NCI-H1694 treated with DMSO at 0.1 percent for 48 hours (cell line): ENCODE measurements at places on chromosomes 16 and 17.

GRCh38 chr17:20988896-20989295, 53.9 kb downstream of the USP22 start:
- no peak for DNase-seq

DNA sequence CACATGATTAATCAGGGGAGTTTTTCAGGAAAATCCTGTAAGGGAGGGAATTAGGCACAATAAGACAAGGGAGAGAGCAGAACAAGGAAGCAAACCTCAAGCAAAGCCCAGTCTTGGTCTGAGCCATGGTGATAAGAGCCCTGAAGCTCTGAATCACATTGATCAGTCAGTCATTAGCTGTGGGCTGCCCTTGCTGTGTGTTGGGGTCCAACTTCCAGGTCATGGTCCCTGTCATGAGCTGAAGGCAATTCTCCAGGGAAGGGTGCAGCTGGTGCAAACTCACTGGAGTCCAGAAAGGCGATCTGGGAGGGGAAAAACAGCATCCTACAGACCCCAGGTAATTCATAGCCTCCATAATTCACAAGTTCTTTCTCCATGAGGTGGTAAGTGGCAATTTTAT, 89.9 kb downstream of the CYLD start:
- DNase-seq, result no peak

DNA sequence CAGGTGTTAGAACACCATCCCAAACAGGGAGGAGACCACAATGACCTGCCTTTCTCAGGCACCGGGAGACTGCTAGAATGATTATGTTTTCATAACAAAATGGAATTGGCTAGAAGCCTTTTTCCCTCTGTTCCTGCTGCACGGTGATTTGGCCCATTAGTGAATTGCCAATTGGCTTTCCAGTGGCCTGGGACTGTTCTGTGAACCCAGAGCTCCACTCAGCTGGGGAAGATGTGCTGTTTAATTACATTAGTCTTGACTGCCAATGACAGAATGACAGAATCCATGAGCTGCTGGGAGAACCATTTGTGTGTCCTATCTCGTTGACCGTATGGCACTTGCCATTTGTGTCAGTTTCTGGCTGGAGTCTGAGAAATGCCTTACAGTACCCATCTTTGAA, 242.9 kb downstream of the CDH11 start:
- DNase-seq, result no peak

- no peak for DNase-seq
Measured at GRCh38 chr17:3916825-3917224, 560 bp upstream of the P2RX1 start.

- DNase-seq, result no peak
Measured at GRCh38 chr16:28473714-28474265, 1.7 kb upstream of the NPIPB7 start.

- no peak for DNase-seq
Measured at GRCh38 chr16:17633181-17633951, 162.6 kb upstream of the XYLT1 start.

DNA sequence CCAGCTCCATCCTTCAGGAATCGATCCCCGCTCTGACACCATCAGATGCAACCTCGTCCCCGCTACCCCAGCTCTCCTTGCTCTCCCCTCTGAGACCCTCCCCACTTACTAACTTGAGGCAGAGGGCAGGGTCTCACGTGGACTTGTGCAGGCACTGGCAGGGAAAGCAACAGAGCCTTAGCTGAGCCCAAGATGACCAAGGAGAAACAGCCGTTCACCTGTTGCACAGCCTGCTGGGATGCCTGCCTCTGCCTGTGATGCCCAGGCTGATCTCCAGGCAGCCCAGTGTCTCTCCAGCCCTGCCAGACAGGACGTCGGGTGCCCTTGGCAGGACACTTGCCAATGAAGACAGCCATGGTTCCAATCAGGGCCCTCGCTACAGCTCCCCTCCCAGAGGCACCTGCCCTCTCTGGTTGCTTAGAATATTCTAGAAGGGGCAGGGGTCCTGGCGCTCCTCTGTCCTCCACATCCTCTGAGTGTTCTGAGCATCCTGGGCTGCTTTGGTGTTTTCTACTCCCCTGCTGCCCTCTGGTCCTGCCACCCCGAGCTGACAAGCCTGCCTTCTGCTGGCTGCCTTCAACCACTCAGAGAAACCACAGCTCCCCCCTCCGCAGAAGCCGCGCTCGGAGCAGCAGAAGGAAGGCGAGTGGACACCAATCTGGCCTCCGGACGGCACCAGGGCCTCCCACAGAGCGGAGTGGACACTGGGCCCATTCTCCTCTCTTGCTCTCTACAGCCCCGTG, 6.7 kb downstream of the CEP295NL start:
- no peak for DNase-seq

GRCh38 chr17:77504652-77505155, 363.9 kb downstream of the SEC14L1 start:
- no peak for DNase-seq

DNA sequence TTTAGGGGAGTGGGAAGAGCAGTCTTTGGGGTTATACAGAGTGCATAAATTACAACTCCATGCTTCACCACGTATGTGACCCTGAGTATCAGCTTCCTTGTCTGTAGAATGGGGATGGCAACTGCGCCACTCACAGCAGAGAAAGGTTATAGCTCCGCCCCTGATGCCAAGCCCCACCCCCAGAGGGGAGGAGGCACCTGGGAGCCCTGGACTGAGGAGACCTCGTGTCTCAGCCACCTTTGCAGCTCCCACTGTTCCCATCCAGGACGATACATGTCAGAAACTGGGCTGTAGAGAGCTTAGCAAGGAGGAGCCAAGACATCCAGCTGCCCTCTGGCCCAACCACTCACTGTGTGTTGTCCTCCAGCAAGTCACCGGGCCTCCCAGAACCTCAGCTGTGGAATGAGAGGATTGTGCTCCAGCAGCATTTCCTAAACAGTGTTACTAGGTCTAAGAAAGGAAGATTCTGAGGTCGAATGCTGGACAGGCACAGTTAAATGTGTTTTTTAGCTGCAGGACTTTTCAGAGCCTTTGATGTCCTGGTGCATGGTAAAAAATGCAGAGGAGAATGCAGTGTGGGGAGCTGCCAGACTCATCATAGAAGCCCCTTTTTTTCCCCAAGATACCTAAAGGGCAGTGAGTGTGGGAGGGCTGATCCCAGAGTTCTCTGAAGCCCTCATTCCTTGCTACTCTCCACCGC, 49.4 kb downstream of the BEAN1 start:
- no peak for DNase-seq

GRCh38 chr17:42748202-42748907, 3.5 kb upstream of the EZH1 start:
- no peak for DNase-seq

DNA sequence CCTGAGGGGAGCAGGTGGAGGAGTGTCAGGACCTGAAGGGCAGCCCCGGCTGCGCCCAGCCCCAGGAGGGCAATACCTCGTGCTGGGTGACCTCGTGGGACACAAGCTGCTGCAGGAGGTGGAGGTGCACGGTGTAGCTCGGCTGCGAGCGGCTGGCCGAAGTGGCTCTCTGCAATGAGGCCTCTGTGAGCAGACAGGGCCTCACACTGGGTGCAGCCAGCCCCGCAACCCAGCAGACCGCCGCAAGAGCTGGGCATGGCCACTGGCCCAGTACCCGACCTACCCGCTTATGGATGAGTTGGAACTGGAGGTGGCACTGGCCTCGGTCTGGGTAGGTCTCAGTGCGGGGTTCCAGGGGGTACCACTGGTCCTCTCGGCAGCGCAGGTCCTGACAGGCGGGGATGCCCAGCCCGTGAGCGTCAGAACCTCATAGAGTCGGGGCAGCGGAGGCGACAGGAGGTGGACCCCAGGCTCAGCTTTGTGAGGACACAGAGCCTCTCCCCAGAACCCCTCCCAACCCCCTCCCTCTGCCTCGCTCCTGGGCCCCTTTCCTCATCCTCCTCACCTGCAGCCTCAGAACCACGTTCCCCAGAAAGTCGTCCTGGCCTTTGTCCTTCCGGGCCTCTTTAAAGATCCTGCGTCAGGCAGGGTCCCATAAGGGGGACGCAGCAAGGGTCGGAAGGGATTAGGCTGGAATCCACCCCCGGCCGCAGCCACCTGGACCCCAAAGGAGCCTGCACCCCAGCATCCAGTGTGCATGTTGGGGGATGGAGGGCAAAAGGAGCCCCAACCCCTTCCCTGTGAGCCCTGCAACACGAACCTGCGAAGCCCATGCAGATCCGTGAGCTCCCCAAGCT, 4.0 kb downstream of the UNC13D start:
- no peak for DNase-seq

DNA sequence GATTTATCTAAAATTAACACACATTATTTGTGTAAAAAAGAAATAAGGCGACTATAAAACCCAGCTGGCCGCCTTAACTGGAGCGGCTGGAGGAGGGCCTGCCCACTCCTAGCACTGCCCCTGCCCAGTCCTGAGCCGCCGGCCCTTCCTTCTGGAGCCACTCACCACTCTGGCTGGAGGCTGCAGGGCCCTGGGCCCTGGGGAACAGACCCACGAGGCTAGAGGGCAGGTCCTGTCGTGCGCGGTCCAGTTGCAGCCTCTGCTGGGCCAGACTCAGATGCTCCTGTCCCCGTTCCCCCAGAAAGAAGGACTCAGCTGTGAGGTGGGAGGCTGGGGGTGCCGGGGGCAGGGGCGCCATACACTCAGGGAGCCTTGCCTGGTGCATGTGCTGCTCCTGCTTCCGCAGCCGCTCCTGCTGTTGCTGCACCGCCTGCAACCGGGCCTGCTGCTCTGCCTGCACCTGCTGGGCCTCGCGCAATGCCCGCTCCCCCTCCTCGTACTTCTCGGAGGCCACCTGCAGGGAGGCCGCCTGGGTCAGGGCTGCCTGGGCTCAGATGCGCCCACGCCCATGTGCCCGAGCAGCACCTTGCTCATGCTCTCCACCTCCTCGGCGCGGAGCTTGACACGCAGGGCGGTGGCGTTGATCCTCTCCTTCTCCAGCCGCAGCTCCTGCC, 9.0 kb upstream of the MRPL38 start:
- DNase-seq, result no peak

DNA sequence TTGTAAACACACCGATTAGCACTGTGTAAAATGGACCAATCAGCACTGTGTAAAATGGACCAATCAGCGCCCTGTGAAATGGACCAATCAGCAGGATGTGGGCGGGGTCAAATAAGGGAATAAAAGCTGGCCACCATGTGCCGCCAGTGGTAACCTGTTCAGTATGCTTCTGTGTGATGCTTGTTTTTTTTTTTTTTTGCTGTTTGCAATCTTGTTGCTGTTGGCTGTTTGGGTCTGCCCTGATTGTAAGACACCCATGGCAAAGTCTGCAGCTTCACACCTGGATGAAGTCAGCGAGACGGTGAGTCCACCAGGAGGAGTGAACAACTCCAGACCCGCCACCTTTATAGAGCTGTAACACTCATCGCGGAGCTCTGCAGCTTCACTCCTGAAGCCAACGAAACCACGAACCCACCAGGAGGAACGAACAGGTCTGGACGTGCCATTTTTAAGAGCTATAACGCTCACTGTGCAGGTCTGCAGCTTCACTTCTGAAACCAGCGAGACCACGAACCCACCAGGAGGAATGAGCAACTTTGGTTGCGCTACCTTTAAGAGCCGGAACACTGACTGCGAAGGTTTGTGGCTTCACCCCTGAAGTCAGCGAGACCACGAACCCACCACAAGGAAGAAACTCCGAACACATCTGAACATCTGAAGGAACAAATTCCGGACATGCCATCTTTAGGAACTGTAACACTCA, 85.0 kb upstream of the MED9 start:
- no peak for DNase-seq

DNA sequence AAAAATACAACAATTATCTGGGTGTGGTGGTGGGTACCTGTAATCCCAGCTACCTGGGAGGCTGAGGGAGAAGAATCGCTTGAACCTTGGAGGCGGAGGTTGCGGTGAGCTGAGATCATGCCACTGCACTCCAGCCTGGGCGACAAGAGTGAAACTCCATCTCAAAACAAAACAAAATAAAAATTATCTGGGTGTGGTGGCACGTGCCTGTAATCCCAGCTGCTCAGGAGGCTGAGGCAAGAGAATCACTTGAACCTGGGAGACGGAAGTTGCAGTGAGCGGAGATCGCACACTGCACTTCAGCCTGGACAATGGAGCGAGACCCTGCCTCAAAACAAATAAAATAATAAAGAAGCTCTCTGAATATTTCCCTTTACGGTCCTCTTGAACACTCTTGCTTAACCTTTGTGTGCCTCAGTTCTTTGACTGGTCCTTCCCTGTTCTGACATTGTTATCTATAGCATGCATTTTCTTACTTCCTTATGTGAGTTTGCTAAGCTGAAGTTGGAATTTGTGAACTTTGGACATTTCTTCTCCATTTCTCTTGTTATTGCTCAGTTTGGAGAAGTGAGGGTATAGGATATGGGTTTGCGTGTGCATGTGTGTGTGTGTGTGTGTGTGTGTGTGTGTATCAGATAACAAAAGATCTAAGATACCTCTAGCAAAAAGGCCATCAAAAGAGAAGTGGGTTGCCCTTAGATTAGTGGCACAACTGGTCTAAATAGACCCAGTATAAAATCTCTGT, 29.7 kb upstream of the WSB1 start:
- DNase-seq, result no peak
